Left ventricle myocardium superior (tissue), 1 donor: ENCODE measurements at places on chromosomes 3 and 15. TPM values are rescaled to one million over a fixed set of nuclear protein-coding genes. Genes with fewer than 3 reads are reported as not detected.

HTR3E gene
- not detected for total RNA-seq

PARP15 gene
- total RNA-seq, result 0.52 TPM

GOLGA8S gene
- total RNA-seq, result 0.40 TPM

SLC22A13 gene
- not detected for total RNA-seq

POPDC2 gene
- total RNA-seq, result 586 TPM

POTEB gene
- total RNA-seq, result not detected

ITIH1 gene
- not detected for total RNA-seq

ANKRD63 gene
- 1.0 TPM for total RNA-seq

MAP1A gene
- 13.0 TPM for total RNA-seq

LHFPL4 gene
- total RNA-seq, result not detected

CYP1A2 gene
- not detected for total RNA-seq

FGD5 gene
- total RNA-seq, result 16.3 TPM

DLL4 gene
- total RNA-seq, result 11.6 TPM

CEMIP gene
- not detected for total RNA-seq

PIERCE2 gene
- total RNA-seq, result 7.2 TPM

ZNF385D gene
- total RNA-seq, result 2.8 TPM

ZNF80 gene
- total RNA-seq, result not detected

GRM2 gene
- total RNA-seq, result 0.07 TPM

AADACL2 gene
- total RNA-seq, result not detected

TMCO5A gene
- not detected for total RNA-seq

ARGFX gene
- not detected for total RNA-seq

SYNPR gene
- not detected for total RNA-seq

PSMD6 gene
- total RNA-seq, result 70.7 TPM

PYGO1 gene
- 7.8 TPM for total RNA-seq

CFAP100 gene
- not detected for total RNA-seq

GOLGA6L7 gene
- total RNA-seq, result not detected

GOLGA6D gene
- not detected for total RNA-seq

LTF gene
- 3.7 TPM for total RNA-seq

WDR53 gene
- total RNA-seq, result 7.6 TPM

SERPINI2 gene
- total RNA-seq, result not detected

GABPB1 gene
- 10.8 TPM for total RNA-seq

TMOD2 gene
- total RNA-seq, result 9.2 TPM
